ENCODE measurements at places on chromosomes 4 and X. TPM values are rescaled to one million over a fixed set of nuclear protein-coding genes. Genes with fewer than 3 reads are reported as not detected.

HSD17B13 gene
- polyA plus RNA-seq = 0.25 TPM

SAGE1 gene
- not detected for polyA plus RNA-seq

LDOC1 gene
- 81.5 TPM for polyA plus RNA-seq

VEGFD gene
- polyA plus RNA-seq = 0.46 TPM

SLC6A14 gene
- polyA plus RNA-seq = 0.10 TPM

RAI2 gene
- polyA plus RNA-seq = 11.8 TPM

NAP1L5 gene
- 17.5 TPM for polyA plus RNA-seq

CT45A2 gene
- polyA plus RNA-seq = not detected

ZNF141 gene
- 23.7 TPM for polyA plus RNA-seq

IQSEC2 gene
- polyA plus RNA-seq = 14.0 TPM

RIPPLY1 gene
- 3.1 TPM for polyA plus RNA-seq

- DNase-seq = no peak
These were observed 48.1 kb upstream of the FAM9C start for GRCh38 chrX:13092455-13092941.

DNA sequence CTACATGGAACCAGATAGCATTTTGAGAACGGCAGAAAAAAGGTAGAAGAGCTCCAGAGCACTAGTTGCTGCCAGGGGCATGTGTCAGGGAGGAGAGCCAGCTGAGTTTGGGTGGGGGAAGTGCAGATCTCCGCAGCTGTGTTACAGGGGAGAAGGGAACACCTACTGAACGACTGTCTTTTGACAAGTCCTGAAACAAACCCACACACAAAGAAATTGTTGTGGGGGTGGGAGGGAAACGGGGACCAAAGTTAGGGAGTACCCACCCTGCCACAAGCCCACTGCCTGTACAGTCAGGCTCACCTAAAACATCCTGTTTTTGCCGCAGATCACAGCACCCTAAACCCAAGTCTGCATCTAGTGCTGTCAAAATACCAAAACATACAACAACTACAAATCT, 55.5 kb downstream of the LEF1 start:
- no peak for DNase-seq

DNA sequence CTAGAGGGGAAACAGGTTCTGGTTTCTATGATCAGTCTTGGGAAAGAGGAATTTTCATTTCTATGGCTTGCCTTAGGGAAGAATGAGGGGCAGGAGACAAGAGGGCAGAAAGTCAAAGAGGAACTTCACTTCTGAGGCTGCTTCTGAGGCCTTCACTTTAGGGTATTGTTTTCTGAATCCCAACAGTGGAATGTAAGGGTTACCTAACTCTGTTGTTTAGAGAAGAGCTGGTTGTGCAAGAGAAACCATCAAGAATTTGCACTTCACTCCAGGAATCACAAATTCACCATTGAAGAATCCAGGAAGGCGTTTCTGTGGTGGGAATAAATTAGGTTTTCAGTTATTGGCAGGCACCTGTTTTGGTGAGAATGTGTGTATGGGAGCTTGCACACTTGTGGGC, 126.7 kb upstream of the AMOT start:
- no peak for DNase-seq

- no peak for DNase-seq
These were observed 14.3 kb downstream of the JCHAIN start for GRCh38 chr4:70651864-70652506.

DNA sequence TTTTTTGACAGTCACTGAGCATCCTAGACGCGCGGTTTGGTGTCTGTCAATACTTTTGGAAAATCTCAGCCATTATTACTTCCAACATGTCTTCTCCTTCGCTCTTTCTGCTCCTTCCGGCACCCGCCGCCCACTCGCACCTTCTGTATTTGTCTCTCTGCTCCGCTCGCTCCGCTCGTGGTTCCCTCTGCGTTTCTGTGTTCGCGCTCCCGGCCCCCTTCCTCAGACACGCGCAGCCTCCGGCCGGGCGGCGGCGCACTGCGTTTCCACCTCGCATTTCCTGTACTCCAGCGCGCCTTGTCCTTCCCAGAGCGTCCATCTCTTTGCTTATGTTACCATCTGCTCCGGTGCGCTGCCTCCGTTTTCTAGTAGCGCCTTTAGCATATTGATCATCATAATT, 21.1 kb downstream of the PDE6B start:
- DNase-seq = no peak

GRCh38 chr4:24010994-24011393, 121.1 kb upstream of the PPARGC1A start:
- no peak for DNase-seq

GRCh38 chr4:180850318-180850940, 1392.8 kb upstream of the TENM3 start:
- no peak for DNase-seq

- DNase-seq = peak; percentile 57
These were observed 61.1 kb upstream of the VAMP7 start for GRCh38 chrX:155819966-155820491.

GRCh38 chr4:176883681-176884418, 91.1 kb upstream of the VEGFC start:
- DNase-seq = no peak

- DNase-seq = no peak
These were observed 43.8 kb downstream of the WWC2 start for GRCh38 chr4:183142571-183143550.

DNA sequence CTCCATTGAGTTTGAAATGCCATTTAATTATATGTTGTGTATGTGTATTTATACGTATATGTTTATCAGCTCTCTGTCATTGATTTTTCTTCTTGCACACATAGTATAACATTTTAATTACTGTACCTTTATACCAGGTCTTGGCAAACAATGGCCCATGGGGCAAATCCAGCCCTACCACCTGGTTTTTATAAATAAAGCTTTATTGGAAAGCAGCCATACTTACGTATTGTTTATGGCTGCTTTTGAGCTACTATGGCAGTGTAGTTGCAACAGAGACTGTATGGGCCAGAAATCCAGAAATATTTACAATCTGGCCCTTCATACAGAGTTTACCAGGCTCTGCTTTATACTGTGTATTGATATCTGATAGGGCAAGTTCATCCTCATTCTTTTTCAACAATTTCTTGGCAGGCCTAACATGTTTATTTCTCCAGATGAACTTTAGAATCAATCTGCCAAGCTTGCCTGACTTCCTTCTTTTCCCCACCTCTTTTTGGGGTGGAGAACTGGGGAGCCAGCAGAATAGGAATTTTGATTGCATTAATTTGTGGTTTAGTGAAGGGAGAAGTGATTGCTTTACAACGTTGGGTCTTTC, 15.8 kb downstream of the DCUN1D4 start:
- no peak for DNase-seq

GRCh38 chrX:111444881-111445280, 32.9 kb upstream of the DCX start:
- no peak for DNase-seq

- DNase-seq = no peak
These were observed 296.1 kb downstream of the TLL1 start for GRCh38 chr4:166169111-166169510.

GRCh38 chr4:4249866-4250265, 1.8 kb upstream of the TMEM128 start:
- no peak for DNase-seq

- no peak for DNase-seq
These were observed 29.2 kb downstream of the SLAIN2 start for GRCh38 chr4:48370260-48371134.

DNA sequence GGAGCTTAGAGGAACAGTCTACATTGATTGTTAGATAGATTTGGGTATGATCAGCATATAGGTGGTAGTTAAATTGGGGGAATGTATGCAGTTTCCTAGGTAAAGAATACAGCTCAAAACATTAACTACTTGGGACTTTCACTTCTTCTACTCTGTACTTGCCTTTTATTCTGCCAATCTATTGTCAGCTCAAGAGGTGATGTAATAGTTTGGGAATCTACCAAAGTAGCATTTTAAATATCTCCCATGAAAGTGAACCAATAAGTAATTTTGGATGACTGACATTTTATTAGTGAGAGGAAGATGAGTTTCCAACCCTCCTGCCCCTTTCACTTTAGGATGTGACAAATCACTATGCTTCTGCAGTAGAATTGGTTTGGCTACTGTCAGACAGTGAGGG, 43.4 kb downstream of the NUDT6 start:
- no peak for DNase-seq

GRCh38 chr4:38562751-38563198, 101.2 kb upstream of the KLF3 start:
- DNase-seq = no peak

- DNase-seq = no peak
These were observed 44.5 kb downstream of the FGFRL1 start for GRCh38 chr4:1055721-1056590.

DNA sequence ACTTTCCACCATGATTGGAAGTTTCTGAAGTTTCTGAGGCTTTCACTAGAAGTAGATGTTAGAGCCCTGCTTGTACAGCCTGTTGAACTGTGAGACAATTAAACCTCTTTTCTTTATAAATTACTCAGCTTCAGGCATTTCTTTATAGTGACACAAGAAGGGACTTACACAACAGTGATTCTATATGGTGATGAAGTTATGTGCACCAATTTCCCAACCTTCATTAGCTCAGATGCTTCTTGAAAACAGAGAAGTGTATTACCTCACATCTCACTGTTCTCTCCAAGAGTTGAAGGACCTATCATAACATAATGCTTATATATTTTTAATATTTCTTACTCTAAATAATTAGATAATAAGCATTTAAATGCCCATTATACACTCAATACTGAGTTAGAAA, 202.1 kb upstream of the ANXA10 start:
- DNase-seq = no peak

DNA sequence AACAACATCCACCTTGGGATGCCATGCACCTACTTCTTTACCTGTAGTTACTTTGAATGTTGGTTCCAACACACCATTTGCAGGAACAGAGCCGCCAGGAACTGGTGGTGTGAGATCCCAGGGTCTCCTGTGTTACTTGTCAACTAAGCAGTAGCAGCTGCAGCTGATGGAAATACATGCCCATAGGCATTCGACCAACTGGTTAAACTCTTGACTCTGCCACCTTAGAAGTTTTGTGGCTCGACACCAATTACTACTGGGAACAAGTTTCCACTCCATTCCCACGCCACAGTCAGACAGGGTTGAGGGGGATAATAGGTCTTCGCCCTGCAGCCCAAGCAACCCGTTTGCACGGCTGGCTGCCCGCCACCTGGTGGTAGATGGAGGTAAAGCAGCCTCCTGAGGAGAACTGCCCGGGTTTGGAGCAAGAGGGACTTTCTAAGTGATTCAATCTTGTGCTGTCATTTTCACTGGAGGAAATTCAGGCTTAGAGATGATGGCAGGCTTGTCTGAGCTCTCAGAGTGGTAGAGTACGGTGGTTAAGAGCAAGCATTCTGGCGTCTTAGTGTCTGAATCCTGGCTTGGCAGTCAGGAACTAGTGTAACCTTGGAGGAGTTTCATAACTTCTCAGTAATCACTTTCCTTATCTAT, 119.1 kb upstream of the TRIM2 start:
- DNase-seq = peak; percentile 47

GRCh38 chr4:149005191-149005590, 563.0 kb upstream of the NR3C2 start:
- DNase-seq = no peak

DNA sequence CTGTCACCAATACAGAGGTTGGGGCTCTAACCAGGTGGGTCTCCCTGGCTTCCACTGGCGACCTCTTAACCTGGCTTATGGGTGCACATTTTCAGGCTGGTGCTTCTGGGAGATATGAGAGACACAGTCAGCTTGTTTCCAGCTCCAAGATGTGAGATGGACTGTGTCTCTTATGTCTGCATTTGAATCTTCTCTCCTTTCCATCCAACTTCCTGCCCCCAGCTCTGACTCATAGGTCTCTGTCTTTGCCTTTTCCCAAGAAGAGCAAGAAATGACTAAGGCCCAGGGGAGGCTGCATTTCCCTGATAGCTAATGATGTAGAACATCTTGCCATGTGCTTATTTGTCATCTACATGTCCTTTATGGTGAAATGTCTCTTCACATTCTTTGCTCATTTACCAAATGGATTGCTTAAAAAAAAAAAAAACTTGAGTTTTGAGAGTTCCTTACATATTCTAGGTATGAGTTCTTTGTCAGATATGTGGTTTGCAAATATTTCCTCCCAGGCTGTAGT, 3.2 kb upstream of the UXT start:
- DNase-seq = no peak

- no peak for DNase-seq
These were observed 4.1 kb downstream of the MSANTD1 start for GRCh38 chr4:3252831-3253641.

GRCh38 chr4:131499141-131499873, 1649.8 kb upstream of the PCDH10 start:
- DNase-seq = no peak

DNA sequence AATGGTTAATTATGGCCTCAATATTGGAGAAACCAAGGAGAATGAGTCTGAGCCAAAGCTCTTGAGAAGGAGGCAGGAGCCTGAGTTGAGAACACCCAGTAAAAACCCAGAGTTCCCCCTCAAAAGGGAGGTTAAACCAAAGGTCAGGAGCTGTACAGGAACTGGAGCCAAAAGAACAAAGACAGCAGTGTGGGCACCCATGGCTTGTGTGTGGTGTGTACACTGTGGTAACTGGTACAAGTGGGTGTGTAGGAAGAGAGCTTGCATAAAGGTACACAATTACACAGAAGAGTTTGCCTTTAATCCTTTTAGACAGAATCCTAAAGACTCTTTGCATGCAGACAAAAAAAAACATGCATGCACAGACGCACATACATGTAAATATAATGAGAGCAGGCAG, 87.1 kb downstream of the IGSF1 start:
- DNase-seq = no peak

GRCh38 chr4:158492391-158492790, 29.3 kb upstream of the RXFP1 start:
- no peak for DNase-seq

GRCh38 chr4:42470023-42470422, 72.7 kb downstream of the SHISA3 start:
- DNase-seq = no peak

GRCh38 chr4:112531146-112531545, 15.2 kb upstream of the NEUROG2 start:
- no peak for DNase-seq

DNA sequence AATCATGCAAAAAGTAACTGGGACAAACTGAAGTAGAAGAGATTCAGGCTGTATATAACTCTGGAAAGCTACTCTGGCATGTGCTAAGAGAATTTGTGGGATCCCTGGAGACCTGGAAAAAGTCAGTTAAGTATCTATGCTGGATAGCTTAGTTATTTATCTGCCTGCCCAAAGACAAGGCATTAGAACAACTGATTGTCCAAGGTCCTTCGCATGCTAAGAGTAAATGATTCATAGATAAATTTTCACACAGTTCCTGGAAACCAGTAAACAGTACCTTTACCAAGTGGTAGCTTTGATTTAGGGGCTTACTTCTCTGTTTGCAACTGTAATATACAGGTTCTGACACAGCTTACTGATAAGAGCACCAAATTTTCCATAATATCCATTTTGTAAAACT, 104.8 kb downstream of the ATP11C start:
- DNase-seq = no peak
